ENCODE measurements at places on chromosomes 2 and 18.

DNA sequence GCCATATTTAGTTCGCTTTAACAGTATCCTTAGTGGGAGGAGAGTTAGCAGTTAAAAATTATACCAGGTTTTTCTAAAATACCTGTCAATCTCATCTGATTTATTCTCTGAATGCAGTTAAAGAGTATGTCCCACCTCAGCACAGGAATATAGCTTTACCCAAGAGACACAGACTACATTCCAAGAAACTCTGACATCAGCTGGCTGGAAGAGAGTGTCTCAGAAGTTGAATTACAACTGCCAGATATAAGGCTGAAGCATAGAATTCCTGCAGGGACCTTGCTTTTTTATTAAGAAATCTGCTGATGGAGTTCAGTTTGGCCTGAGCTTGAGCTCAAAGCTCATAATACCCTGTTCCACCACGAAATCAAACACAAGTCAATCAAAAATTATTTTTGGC, 25.4 kb upstream of the CNTNAP5 start:
- DNase-seq: no peak

GRCh38 chr2:119208791-119209203, 14.8 kb upstream of the STEAP3 start:
- DNase-seq: no peak

GRCh38 chr2:4192119-4192518, 488.7 kb downstream of the DCDC2C start:
- DNase-seq: no peak

- no peak for DNase-seq
Measured at GRCh38 chr2:199230091-199230490, 227.6 kb downstream of the SATB2 start.

DNA sequence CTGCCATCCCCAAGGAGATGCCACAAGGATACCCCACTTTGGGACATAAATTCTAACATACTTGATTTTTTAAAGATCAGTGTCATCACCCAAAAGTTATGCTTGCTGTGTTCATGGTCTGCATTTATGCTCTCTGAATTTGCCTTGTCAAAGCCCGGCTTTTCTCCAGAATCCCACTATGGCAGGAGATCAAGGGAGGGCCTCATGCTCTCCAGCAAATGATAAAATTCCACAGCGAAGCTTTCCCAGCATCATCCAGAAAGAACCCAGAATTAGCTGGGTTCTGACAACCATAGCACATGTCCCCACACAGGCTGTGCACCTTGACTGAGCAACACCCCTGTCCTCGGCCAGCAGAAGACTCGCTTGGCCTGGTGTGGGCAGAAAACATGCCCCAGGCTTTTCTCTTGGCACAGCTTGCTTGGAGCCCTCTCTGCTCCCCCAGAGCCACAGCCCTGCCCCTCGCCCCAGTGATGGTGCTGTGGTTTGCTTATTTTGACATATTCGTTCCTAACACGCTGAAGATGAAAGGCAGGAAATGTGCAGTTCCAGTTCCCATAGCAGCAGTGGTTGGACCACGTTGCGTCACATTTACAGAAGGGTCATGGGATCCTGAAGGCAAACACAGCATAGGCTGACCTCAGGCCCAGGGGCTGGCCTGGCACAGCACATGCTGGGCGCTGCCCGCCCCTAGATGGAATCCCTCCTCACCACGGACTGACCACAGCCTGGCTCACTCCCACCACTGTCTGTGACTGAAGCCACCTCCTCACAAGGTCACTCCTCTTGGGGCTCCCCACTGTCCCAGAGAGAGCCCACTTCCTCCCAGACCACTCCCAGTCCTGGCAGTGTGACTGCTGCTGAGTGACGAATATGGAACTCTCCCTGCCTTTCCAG, 14.1 kb upstream of the CHRNA1 start:
- no peak for DNase-seq

- no peak for DNase-seq
Measured at GRCh38 chr18:10951631-10952544, 197.5 kb downstream of the PIEZO2 start.

DNA sequence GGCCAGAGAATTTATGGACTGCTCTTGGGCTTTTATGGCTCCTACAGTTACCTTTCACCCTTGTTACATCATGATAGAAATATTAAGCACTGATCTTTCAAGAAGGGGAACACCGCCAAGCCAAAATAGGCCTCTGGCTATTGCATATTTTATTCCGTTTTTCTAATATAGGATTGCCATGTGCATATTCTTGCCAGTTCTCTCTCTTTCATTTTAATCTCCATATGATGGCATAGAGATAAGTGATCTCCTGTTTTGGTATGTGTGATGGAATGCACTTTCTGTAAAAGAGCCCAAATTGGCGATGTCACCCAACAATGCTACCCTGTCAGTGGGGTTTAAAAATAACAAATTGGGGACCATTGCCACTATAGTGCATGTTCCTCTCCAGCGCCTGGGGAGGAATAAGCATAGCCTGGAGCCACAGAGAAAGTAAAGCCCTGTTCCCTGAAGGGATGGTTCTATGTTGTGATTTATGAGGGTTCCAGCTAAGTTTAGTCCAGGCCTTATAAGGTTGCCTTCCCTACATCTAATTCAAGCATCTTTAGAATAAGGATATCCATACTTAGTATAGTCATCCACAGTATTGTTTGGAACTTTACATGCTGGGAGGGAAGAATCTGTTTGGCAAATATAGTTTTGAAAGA, 26.9 kb downstream of the CMPK2 start:
- no peak for DNase-seq

DNA sequence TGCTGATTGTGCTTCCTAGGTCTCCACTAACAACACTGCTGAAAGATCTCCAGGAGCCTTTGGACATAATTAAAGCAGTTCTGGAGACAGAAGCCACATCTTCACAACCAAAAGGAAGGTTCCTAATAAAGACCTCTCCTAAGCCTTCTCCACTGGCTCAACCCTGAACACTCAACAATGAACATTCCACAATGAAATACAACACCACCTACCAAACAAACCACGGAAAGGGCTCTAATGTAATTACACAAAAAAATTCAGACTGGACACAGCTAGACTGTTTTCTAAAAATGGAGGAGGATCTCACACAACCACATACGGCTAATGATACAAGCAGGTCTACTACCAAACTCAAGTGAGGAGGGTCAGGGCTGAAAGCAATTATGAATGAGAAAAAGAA, 43.6 kb downstream of the NOL10 start:
- DNase-seq: no peak

GRCh38 chr2:9178110-9178903, 28.3 kb upstream of the ASAP2 start:
- DNase-seq: no peak

DNA sequence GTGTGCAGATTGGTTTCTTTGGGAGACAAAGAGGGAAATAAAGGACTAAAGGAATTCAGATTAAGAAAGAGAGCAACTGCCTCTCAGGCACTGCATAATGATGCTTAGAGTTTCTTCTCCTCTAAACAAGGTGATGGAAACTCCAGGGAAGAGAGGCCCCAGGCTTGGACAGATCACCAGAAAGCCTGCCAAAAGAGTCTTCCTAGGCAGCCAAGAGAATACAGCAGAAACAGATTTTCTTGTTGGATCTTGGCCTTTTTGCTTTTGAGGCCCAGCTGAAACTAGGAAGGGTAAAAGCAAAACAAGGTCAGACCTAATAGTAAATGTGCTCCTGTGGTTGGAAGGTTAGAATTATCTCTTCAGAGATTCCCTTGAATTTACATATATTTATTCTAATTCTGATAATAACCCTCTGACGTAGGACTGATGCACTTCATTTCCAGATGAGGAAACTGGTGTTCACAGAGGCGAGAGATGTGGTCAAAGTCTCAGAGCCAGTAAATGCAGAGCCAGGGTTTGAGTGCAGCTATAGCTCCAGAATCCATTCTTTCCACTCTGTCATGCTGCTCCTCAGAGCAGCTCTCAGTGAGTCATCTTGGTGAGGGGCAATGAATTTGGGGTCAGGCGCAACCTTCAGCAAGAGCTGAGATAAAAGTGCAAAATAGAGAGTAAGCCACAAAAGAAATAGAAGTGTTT, 142.3 kb upstream of the FBXO11 start:
- no peak for DNase-seq

DNA sequence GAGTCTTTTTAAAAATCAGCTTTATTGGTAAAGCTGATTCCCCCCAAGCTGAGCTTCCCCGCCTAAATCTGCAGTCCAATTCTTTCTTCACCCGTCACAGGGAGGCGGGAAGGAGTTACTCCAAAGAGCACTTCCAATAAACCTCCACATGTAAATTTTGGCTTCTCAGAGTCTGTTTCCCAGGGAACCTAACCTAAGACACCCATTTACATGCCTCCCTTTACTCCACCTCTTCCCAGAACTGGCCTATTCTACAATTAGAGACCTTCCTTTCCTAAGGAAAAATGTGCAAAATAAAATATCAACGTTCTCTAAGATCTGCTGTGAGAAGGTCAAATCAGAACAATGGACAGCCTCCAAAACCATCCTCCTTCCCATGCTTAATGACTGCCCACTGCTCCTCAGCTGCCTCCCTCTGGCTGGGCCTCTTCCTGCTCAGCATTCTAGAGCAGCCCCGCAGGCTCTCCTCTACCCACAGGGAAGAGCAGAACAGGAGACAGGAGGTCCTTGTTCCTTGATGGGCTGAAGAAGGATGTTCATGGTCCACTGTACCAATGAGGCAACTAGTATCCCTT, 63.6 kb downstream of the ONECUT2 start:
- no peak for DNase-seq

GRCh38 chr2:126859631-126860030, 39.1 kb upstream of the TEX51 start:
- no peak for DNase-seq

DNA sequence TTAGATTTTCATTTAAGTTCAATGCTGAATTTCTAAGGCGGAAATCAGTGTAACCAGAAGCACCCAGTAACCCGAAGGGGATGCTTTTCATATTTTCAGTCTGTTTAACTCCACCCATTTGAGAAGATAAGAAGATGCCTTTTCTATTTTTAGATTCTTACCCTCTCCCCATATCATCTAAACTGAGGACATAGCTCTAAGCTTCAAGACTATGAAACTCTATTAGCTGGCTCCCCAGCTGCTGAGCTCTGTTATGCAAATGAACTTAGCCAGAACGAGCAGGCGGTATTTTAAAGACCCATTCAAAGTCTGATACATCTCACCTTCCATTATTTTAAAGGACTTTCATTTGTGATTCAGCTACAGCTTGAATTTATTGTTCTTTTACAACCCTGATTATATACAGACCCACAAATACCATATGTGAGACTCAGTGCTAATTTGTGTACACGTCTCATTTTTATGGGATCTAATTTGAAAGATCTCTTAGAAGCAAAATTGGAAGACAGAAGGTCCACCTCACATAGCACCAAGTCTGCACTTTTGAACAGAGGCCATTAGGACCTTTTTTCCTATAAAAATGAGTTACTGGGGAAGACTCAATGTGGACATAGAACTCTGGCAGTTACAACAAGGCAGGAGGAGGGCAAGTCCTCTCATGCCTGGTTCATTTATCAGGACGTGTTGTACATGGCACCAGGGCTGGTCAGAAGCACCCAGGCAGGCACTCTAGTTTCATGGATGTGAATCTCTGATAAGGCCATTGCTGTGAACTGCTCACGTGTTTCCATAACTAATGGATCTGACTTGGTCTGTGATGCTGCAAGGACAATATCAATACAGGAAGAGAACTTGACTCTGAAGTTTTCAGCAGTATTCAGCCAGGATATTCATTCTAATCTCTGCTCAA, 16.3 kb downstream of the CDC42EP3 start:
- DNase-seq: no peak

GRCh38 chr2:70360661-70361270, 58.9 kb upstream of the FAM136A start:
- DNase-seq: no peak

GRCh38 chr2:9538000-9538507, 17.6 kb downstream of the ADAM17 start:
- no peak for DNase-seq

- DNase-seq: no peak
Measured at GRCh38 chr2:60811491-60812375, 55.7 kb downstream of the PAPOLG start.

DNA sequence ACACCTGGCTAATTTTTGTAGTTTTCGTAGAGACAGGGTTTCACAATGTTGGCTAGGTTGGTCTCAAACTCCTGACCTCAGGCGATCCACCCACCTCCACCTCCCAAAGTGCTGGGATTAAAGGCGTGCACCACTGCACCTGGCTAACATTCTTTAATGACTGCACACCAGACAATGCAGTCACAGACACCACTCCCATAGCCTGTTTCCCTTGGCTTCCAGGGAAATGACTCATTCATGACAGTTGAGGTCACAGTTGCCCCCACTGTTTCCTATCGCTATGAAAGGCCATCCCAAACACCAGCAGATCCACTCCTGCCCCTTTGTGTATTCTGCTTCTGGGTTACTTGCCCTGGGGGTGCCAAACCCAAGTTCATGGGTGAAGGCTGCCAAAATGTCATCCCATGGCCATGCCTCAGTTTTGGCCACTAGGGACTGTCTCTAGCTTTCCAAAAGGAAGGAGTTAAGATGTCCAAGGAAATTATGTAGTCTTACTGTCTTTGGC, 8.7 kb downstream of the CHMP1B start:
- no peak for DNase-seq

DNA sequence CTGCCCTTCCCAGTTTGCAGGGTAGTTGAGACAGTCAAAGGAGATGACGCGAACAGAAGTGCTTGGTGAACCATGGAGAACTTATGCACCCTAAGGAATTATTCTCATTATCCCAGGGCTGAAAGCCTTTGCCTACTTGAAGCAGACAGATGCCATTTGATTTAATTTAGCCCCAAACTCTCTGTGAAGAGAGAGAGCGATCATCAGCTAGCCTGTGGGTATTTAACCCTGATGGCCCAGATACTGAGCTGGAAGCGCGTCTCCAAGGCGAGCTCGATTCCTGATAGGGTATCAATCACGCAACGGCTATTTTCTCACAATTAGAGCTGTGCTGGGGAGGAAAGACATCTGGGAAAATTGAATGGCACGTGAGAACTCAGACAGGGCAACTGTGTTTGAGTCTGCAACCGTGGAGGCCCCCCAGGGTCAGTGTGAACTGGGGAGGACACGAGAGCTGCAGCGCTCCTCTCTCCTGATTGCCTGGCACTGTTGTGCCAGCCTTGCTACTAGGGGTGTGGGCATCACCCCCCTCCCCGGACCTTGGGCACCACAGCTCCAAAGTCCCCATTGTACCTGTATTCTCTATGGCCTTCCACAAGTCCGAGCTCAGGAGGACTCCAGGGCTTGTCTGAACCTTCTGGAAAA, 73.2 kb downstream of the CAPN13 start:
- DNase-seq: no peak

GRCh38 chr2:147623328-147623727, 221.5 kb upstream of the ACVR2A start:
- DNase-seq: no peak

- no peak for DNase-seq
Measured at GRCh38 chr18:76444446-76445105, 50.5 kb downstream of the ZNF516 start.

GRCh38 chr2:98454500-98455235, 10.0 kb downstream of the INPP4A start:
- peak; percentile 4 for DNase-seq
